ENCODE measurements at places on chromosomes 5 and 9. TPM values are rescaled to one million over a fixed set of nuclear protein-coding genes. Genes with fewer than 3 reads are reported as not detected.

Gene BDP1
- 23.9 TPM for total RNA-seq

Gene MINAR2
- not detected for total RNA-seq

Gene DDX4
- total RNA-seq, result not detected

Gene GOLPH3
- 53.8 TPM for total RNA-seq

Gene LEAP2
- 1.0 TPM for total RNA-seq

Gene CRHBP
- total RNA-seq, result not detected

Gene FLT4
- total RNA-seq, result 0.75 TPM

Gene IFNA13
- total RNA-seq, result not detected

Gene NSG2
- 0.13 TPM for total RNA-seq

Gene PGM5
- total RNA-seq, result 2.2 TPM

Gene BAAT
- total RNA-seq, result 0.37 TPM

Gene MVB12B
- total RNA-seq, result 4.9 TPM

Gene LHX3
- total RNA-seq, result not detected

Gene QRFP
- total RNA-seq, result not detected

Gene DHX29
- total RNA-seq, result 44.3 TPM

Gene PCDHGA4
- 2.9 TPM for total RNA-seq

Gene OBP2B
- total RNA-seq, result not detected

Gene PTGDS
- 177 TPM for total RNA-seq

Gene ISOC1
- 11.7 TPM for total RNA-seq

Gene FXN
- 6.5 TPM for total RNA-seq

Gene TSLP
- total RNA-seq, result 1.2 TPM

Gene ALDH1A1
- total RNA-seq, result 199 TPM

Gene SLC6A7
- 0.10 TPM for total RNA-seq

Gene G3BP1
- 144 TPM for total RNA-seq

Gene ANKRD55
- total RNA-seq, result not detected

Gene DCANP1
- total RNA-seq, result not detected

Gene HINT1
- total RNA-seq, result 287 TPM

Gene CDKN2AIPNL
- total RNA-seq, result 23.5 TPM

Gene JAKMIP2
- total RNA-seq, result not detected

Gene MAMDC4
- total RNA-seq, result 3.4 TPM

Gene LARP1
- total RNA-seq, result 85.2 TPM

Gene HTR4
- not detected for total RNA-seq

Gene PLPP7
- total RNA-seq, result 92.3 TPM

Gene SH2D3C
- total RNA-seq, result 0.36 TPM

Gene SPATA31E1
- total RNA-seq, result not detected

Gene TMEM38B
- total RNA-seq, result 195 TPM

Gene DBH
- total RNA-seq, result 1.5 TPM

Gene ARHGEF37
- total RNA-seq, result 8.3 TPM

Gene GFI1B
- total RNA-seq, result 0.10 TPM

Gene CERCAM
- 52.0 TPM for total RNA-seq

Gene GBGT1
- total RNA-seq, result 1.4 TPM

Gene PKD2L2
- not detected for total RNA-seq

Gene CCDC192
- total RNA-seq, result not detected

Gene GABRA1
- total RNA-seq, result not detected

Gene EPB41L4B
- 0.70 TPM for total RNA-seq

Gene ISL1
- total RNA-seq, result 0.10 TPM

Gene FBP1
- 0.35 TPM for total RNA-seq

Gene ACTBL2
- total RNA-seq, result not detected
